Glutamatergic neuron (in vitro differentiated cells): ENCODE measurements at places on chromosomes 6 and 20. TPM values are rescaled to one million over a fixed set of nuclear protein-coding genes. Genes with fewer than 3 reads are reported as not detected.

Gene CCR6
- not detected for total RNA-seq

Gene AHCY
- 97.9 TPM for total RNA-seq

Gene PPARD
- 37.5 TPM for total RNA-seq

Gene CST5
- not detected for total RNA-seq

Gene CD83
- 0.34 TPM for total RNA-seq

Gene C20orf141
- not detected for total RNA-seq

Gene BCKDHB
- 13.6 TPM for total RNA-seq

Gene NOTCH4
- total RNA-seq: 4.9 TPM

Gene EMILIN3
- total RNA-seq: not detected

Gene SPAG4
- 5.0 TPM for total RNA-seq

Gene EYS
- 13.2 TPM for total RNA-seq

Gene BPI
- total RNA-seq: not detected

Gene VWA7
- total RNA-seq: 3.2 TPM

Gene IMPG1
- total RNA-seq: 0.51 TPM

Gene CNR1
- 143 TPM for total RNA-seq

Gene OR12D3
- total RNA-seq: not detected

Gene DLK2
- total RNA-seq: 2.2 TPM

Gene KPNA5
- total RNA-seq: 21.9 TPM

Gene KCNQ2
- total RNA-seq: 354 TPM

Gene CENPW
- total RNA-seq: 13.0 TPM

Gene ARFGAP1
- total RNA-seq: 93.6 TPM

Gene RGL2
- total RNA-seq: 61.3 TPM
